GM12864 (cell line): ENCODE measurements at places on chromosomes 4 and X.

- no peak for DNase-seq
Observed at GRCh38 chr4:176441594-176441993, 121.8 kb downstream of the SPCS3 start.

- no peak for DNase-seq
Observed at GRCh38 chr4:86307432-86307831, 52.4 kb downstream of the MAPK10 start.

GRCh38 chr4:38323141-38323641 is 340.8 kb upstream of the KLF3 start:
- no peak for DNase-seq

GRCh38 chr4:47651231-47651630 is 166.2 kb downstream of the ATP10D start:
- no peak for DNase-seq

DNA sequence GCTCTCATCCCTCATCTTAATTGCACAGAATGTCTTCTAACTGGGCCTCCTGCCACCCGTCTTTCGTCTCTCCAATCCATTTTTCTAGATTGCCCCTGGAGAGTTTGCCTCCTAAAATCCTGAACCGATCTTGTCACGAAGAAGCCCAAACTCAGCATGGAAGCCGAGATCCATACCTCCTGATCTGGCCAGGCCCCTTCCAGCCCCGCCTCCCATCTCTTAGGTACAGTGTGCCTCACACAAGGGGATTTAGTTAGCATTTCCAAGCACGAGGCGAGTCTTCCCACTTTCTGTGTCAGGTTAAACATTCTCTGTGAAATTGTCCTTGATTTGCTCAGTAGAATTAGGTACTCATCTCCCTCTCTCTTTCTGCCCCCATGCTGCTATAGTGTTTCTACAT is 80.0 kb upstream of the TENM3 start:
- no peak for DNase-seq

DNA sequence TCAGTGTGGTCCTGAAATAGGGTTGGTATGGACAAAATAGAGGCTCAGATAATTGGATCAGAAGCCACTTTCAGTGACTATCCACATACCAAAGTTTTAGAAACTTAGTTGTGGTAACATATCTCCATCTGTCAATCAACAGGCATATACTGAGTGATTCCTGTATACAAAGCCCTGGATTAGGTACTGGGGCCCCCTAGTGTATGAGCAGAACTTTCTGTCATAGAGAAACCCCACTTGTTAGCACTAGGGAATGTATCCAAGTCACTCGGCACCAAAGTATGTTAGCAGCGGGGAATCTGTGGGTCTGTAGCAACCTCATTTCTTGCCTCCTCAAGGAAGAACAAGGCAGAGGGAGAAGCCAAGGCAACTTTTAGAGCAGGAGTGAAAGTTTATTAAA is 50.7 kb downstream of the MAP7D3 start:
- DNase-seq = no peak

- no peak for DNase-seq
Observed at GRCh38 chr4:168722391-168722790, 225.5 kb downstream of the PALLD start.

DNA sequence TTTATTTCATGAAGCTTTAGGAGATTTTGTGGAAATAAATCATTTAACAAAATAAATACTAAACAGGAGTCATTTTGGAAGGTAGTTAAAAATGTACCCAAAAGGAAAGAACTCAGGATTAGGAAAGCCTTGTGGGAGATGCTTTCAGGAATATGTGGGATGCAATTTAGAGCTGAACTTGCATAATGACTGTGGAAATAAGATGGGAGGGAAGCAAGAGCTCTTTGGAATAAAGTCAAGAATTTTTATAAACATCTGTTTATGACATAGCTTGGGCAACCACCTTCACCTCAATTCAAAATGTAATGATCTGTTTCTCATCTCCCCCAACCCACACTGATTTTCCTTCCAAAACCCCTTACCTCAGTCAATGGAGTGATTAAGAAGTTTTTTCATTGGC is 623.8 kb downstream of the FAT4 start:
- DNase-seq = no peak

GRCh38 chr4:109973529-109973905 is 60.8 kb downstream of the EGF start:
- DNase-seq = no peak

DNA sequence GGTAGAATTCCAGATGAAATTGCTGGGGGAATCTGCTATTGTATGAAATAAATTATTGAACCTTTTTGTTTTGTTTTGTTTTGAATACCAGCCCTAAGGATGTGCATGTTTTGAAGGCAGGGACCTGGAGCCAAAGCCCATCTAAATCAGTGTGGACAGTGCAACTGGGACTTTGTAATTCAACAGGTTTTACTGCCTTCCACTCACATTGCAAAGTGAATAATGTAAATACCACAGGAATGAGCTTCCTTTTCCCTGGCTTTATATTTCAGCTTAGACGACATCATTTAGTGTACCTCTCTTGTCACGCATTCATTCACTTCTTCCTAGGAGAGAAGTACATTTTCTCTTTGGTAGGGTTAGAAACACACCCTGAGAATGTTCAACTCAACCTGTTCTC is 795.0 kb downstream of the CENPC start:
- DNase-seq = no peak

DNA sequence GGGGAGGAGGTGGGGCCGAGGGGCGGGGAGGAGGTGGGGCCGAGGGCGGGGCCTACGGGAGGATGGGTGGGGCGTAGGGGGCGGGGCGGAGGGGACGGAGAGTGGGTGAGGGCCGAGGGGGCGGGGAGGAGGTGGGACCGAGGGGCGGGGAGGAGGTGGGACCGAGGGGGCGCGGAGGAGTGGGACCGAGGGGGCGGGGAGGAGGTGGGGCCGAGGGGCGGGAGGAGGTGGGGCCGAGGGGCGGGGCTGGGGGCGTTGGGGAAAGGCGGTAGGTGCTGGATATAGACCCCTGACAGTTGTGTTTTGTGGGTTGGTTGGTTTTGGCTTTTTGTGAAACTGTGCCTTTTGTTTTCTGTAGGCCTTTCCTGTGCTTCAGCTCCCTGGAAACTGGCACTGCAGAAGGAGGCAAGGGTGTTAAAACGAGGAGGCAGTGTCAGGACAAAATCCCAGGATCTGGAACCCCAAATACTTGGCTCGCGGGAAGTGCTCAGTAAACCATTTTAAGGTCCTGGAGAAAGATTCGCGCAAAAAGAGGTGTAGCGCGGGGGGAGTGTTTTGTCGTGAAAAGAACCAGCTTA is 580 bp upstream of the MMGT1 start:
- DNase-seq = no peak

GRCh38 chr4:169275180-169275579 is 4.4 kb upstream of the SH3RF1 start:
- no peak for DNase-seq

GRCh38 chr4:43282534-43282933 is 390.0 kb downstream of the GRXCR1 start:
- DNase-seq = no peak

GRCh38 chr4:13524504-13525243 is 19.6 kb downstream of the NKX3-2 start:
- no peak for DNase-seq

DNA sequence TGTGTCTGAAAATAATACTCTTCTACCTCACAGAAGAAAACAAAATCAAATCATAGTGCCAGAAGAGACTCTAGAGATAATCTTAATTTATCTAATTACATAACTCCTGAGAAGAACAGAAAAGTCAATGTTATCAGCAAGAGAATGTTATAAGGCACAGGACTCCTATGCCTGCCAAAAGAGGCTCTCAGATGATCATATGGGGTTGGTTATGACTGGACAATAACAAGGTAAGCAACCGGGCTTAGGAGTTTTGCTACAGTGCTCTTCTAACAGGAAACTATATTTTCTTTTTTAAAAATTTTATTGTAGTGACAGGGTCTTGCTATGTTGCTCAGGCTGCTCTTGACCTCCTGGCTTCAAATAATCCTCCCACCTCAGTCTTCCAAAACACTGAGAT is 3.5 kb upstream of the C4orf17 start:
- no peak for DNase-seq

- peak; percentile 78 for DNase-seq
Observed at GRCh38 chr4:26131711-26132110, 189.1 kb upstream of the RBPJ start.

DNA sequence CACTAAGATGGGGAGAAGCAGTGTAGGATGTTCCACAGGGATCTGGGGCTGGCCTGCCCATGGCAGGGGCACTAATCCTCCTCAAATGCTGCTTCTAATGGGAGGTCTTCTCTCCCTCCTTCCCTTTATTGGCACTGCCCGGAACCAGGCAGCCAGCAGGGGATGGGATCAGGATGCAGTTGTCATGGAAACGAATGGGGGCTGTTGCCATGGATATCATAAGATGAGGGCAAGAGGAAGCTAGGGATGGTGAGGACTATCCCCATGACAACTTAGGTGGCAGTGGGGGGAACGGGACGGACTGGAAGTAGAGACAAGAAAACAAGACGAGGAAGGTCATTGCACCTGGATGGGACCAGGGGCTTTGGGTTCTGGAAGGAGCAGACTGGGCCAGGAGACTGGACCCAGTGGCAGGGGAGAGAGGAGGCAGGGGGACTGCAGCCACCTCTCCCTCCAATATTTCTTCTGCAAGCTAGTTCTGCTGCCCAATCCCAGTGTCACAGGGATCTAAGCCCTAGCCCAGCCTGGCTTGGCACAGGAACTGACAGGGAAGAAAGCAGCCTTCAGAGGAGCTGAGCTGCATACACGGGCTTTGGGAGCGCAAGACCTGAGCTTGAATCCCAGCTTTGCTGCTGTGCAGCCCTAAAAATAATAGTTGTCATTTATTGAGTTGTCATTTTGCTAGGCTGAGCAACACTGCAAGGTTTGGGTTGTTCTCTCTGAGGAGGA is 19.0 kb downstream of the IQSEC2 start:
- no peak for DNase-seq

DNA sequence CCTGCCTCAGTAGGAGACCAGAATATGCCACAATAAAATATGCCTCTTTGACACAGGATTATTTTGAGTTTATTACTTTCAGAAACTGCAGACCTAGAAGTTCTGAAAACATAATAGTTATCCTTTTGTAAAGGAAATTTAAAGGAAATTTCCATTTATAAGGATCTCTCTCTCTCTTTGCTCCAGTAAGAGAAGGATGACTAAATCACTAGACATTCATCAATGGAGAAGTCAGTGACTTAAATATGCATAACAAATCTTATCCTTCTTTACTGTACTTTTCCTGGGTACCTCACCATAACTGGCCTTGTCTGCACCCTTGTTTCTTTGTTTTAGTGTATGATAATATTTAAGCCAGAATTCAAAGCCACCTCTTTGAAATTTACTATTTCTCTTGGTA is 28.3 kb upstream of the OPHN1 start:
- no peak for DNase-seq

DNA sequence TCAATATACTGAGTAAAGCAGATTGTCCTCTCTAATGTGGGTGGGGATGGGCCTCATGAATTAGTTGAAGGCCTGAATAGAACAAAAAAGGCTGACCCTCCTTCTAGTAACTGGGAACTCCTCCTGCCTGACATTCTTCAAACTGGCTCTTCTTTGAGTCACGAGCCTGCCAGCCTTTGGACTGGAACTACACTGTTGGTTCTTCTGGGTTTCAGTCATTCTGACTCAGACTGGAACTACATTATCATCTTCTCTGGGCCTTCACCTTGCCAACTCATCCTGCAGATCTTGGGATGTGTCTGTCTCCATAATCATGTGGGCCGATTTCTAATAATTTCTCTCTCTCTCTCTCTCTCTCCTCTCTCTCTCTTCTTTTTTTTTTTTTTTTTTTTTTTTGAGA is 26.9 kb upstream of the CT47C1 start:
- no peak for DNase-seq

DNA sequence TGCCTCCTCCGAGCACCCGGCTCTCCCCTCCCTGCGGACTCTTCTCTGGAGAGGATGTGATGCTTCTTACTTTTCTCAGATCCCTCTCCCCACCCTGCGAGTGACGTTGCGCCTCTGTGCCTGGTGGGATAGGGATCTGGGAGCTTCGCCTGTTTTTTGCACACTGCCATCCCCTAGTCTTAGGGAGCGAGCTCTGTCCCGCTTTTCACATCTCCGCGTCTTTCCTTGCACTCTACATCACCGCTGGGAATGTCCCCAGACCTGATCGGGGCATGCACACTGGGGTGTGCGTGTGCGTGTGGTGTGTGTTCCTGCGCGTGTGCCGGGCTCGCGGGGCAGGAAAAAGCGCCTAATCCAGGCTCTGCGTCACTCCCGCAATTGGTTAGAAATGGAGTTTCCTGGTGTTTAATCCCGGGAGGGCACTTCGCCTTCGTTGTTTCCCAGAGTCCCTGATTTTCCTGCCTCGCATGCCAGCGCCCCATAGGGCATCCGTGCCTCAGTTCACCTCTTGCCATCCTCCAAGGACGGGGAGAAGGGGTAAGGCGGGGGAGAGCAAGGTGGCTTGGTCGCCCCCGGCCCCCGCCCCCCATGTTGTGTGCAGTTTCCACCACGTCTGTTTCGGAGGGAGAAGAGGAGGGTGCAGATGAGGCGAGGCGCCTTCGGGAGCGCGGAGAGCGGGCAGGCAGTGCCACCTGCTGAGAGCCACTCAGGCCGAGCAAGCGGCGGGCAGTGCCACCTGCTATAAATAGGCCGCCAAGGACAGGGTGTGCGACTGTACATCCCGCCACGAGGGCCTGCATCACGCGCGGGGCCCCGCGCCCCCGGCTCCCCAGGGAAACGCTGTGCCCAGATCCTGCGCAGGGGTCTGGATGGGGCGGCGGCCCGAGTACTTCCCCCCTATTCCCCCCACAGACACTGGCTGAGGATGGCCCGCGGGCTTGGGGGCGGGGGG is 759 bp upstream of the TBC1D1 start:
- no peak for DNase-seq

DNA sequence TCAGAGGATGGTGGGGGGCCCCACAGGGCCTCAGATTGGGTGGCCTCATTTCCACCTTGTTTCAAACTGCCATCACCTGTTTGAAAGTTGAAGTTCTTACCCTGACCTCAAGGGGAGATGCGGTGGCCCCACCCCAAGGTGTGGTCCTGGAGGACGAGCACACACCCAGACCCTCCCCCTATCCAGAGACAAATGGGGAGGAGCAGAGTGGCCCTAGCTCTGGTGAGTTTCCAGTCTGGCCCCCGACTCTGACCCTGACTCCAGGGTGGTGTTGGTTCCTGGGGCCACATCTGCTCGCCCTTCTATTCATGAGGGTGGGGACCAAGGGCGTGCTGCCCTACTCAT is 36.3 kb upstream of the ADRA2C start:
- DNase-seq = no peak

DNA sequence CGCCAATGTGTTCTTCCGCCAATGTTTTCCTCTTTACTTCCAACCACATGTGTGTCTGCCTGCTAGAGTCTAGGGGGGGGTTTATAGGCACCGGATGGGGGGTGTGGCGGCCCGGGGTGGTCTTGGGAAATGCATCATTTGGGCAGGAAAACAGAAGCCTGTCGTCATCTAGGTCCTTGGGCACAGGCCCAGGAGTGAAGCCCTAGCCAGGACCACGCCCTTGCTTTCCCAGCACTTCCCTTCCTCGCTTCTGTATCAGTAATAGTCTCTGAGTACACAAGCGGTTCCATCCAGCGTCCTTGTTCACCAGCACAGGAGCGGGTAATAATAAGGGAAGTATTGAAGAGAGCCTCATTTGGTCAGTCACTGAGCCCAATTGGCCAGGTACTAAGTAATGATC is 74.5 kb downstream of the QDPR start:
- DNase-seq = no peak
